H54 (cell line): ENCODE measurements at places on chromosomes 7 and 10.
A peak's percentile ranks its signal among the peaks of the same experiment; 100 is the strongest.

DNA sequence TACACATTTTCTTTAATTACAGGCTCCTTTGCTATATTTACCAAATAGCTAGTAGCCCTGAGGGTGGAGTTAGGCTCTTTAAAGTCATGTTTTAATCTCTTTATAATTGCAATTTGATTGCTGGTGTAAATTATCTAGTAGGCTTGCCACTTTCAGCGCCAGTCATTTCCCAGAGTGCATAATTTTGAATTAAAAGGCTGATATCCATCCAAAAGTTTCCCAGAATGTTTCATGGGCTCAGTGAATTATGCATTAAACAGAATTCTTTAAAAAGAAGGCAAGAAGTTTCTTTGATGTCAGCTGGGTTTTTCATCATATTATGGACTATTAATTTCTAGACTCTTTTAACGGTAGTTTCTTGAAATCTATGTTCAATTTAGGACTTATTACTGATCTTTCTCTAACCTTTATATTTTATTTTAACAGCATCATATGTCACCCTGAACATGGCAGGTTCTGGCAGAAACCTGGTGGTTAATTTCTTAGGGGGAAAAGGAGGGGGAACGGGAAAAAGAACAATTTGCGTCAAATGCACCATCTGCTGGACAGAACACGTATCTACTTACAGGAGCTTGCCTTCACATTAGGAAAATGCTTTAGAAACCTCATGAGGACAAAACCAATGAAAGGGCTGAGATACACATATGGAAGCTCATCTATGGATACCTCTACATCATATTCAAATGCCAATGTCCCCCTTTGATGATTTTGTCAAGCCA, 171.1 kb downstream of the GRM3 start:
- DNase-seq: no peak

DNA sequence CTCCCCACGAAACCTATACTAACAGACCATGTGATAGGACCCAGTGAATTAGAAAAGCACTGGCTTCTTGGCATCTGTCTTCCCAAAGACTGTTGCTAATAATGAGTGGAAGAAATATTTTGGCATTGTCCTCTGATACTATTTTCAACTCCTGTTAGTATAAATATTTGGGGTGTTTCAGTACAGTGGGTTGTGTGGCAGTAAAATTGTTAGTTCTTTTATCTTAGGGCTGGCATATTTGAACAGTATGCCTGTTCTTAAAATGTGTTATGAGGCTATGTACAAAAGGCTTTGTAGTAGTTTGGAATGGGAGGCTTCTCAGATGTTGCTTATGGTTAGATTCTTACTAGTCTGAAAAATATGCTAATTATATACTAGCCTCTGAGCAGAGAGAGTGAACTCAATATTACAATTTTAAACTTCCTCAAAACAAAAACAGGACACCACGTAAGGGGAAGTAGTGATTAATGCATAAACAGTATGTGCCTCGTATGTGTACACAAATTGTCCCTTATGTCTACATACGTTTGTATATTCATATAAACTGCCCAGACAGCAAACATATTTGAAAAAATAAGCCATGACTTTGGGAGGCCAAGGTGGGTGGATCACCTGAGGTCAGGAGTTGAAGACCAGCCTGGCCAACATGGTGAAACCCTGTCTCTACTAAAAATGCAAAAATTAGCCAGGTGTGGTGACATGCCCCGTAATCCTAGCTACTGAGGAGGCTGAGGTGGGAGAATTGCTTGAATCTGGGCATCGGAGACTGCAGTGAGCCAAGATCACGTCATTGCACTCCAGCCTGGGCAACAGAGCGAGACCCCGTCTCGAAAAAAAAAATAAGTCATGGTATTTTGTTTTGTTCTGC, 115.4 kb downstream of the ARID5B start:
- no peak for DNase-seq

- no peak for DNase-seq
These were observed 52.4 kb upstream of the PRKAR1B start for GRCh38 chr7:779480-779879.

GRCh38 chr7:23196306-23196705, 14.5 kb downstream of the NUP42 start:
- no peak for DNase-seq

- no peak for DNase-seq
These were observed 346.5 kb downstream of the TYW1 start for GRCh38 chr7:67343114-67343513.

GRCh38 chr7:125563557-125563956, 633.9 kb upstream of the POT1 start:
- no peak for DNase-seq

DNA sequence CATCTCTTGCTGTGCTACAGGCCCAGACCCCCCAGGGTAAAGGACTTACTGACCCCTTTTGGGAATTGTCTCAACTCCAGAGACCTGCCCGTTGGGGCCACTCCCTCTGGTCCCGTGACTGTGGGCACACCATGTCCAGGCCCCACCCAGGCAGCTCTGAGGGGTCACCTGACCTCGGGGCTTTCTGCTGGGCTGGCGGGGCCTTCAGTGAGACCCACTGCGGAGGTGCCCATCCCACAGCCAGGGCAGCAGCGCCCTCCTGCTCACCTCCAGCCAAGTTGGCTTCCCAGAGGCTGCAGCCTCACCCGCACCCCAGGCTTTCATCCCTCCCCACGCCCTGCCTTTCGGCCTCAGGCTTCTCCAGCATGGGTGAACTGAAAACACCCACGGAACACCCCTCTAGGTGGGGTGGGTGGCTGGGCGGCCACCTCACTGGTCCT, 147.2 kb downstream of the DNAJB6 start:
- no peak for DNase-seq

GRCh38 chr10:43594944-43595589, 11.2 kb upstream of the ZNF485 start:
- no peak for DNase-seq

GRCh38 chr10:23067939-23068775, 27.2 kb upstream of the MSRB2 start:
- peak; percentile 55 for DNase-seq

DNA sequence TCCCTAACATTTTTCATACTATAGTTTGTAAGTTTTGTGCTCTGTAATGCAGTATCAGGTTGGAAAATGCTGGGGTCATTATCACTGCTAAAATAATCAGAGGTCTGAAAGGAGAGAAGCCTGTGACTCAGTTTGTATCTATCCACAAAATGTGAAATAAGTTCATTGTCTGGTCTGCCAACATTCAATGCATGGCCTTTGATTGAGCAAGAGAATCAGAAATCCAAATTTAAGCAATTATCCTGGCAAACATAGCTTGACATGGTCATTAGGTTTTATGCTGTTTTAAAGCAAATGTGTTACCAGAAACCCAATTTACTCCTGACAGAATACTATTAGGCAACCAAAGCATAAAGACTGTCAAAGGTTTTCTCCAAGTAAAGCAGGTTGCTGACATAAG, 709.7 kb upstream of the SEMA3D start:
- no peak for DNase-seq

DNA sequence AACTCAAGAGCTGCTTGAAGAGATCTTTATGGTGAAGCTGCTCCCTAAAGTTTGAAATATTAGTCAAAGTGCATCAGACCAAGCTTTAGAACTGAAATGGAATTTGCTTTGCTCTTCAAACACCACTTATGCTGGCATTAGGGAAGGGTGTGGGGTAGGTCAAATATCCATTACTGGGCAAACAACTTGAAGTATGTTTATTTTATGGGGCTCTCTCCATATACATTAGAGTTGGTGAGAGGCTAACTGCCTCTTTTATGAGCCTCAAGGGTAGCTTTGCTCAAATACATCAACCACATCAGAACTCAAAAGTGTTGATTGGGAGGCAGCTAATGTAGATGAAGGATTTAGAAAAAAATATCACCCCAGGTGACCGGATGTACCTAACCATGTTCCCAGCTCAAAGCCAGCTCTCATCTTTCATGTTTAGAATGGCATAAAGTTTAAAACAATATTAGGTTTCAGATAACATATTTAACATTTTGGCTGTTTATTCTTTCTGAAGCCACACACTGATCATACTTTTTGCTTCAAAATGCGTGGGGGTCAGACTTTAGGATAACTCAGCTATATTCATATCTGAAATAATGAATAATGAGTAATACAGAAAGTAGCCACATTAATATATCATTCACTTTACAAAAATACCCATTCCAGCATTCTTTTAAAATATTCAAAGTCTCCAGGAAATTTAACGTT, 318.6 kb downstream of the PTEN start:
- no peak for DNase-seq

DNA sequence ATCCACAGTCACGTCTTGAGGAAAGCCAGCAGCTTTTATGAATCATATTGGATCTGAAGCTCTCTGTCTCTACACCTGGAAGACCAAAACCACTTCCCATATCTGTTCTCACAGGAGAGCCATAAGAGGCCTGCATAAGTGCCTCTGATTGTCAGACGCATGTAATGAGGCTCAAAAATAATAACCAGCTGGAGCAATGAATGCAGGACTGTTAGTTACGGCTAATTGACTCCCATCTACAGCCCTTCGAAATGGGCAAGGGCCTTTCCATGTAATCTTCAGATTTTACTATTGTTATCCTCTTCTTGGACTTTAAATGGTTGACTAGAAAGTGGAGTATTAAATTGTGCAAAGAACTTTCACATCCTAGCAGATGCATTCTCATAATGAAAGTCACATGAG, 4.4 kb upstream of the SEMA3C start:
- no peak for DNase-seq

GRCh38 chr10:6530966-6531365, 49.1 kb downstream of the PRKCQ start:
- DNase-seq: no peak

GRCh38 chr10:6999232-6999925, 411.5 kb downstream of the SFMBT2 start:
- DNase-seq: no peak

DNA sequence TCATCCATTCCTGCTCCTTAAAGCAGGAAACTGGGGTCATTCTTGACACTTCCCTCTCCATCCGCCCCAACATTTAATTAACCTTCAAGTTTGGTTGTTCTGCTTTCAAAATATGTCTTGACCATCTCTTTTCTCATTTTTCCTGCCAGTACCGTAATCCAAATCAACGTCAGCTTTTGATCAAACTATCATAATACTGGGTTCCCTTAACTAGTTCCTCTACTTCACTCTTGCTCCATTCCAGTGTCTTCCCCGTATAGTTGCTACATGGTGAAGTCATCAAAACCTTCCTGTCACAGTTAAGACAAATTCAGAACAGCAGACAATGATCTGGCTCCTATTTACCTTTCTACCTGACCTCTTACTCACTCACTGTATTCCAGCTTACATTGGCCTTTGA, 6.6 kb upstream of the KLF14 start:
- no peak for DNase-seq

DNA sequence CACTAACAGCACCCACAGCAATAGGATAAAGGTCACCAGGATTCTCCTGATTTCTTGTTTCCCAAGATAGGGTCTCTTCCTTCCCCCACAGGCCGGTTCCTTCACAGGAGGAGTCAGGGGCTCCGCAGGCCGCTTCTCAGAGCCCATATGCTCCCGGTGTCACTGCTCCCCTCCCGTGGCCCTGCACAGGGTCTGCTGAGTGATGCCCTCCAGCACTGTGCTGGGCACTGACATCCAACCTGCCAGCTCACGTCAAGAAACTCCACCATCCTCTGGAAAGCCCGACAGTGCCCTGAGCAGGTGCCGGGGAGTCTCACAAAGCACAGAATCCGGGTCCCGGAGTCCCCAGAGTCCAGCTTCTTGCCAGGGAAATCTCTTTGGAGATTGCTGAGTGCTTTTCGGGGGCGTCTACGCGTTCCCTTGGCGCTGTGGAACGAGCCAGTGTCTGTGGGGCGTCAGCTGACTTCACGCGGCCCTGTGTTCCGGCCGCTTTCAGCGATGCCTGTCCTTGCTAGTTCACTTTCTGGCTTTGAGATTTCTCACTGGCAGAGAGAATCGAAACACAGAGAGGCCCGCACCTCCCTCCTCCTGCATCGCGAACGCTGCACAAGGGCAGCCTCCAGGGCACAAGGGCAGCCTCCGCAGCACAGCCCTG, 567.5 kb downstream of the DNAJB6 start:
- no peak for DNase-seq

DNA sequence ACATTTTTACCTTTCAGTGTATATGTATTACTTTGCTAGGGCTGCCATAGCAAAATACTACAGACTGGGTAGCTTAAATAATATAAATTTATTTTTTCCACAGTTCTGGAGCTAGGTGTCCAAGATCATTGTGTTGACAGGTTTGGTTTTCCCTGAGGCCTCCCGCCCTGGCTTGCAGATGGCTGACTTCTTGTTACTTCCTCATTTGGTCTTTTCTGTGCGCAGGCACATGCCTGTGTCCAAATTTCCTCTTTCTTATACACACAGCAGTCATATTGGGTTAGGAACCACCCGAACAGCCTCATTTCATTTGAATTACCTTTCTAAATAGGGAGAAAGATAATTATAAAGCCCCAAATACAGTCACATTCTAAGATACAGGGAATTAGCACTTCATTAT, 521.6 kb upstream of the SORCS1 start:
- DNase-seq: no peak

DNA sequence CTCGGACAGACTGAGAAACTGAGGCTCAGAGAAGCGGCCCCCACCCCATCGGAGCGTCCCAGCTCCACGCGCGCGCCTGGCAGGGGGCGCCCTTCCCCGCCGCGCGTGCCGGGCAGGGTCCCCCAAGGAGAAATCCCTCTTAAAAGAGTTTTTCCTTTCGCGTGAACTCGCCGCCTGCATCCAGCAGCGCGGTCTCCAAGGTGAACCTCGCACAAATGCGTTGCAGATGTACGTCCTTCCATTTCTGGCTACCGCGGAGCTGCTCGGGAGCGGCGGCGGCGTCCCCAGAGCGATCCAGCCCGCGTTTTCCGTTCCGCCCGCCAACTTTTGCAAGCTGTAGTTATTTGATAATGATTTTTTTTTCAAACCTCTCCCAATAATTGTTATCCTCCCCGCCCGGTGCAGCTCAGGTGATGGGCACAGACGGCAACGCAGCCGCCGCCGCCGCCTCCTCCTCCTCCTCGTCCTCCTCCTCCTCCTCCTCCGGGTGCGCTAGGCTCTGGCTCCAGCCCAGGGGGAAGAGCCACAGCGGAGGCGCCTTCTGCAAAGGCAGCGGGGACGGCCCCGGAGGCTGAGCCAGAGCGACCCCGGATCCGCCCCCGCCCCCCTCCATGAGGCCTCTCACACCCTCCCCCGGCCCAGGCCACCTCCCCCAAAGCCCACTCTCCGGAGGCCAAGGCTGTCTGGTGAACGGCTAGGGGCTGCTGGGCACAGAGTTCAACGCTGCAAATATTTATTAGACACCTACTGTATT, 74.0 kb upstream of the CUX1 start:
- DNase-seq: peak; percentile 56

GRCh38 chr10:124011464-124011863, 81.9 kb downstream of the CHST15 start:
- no peak for DNase-seq

DNA sequence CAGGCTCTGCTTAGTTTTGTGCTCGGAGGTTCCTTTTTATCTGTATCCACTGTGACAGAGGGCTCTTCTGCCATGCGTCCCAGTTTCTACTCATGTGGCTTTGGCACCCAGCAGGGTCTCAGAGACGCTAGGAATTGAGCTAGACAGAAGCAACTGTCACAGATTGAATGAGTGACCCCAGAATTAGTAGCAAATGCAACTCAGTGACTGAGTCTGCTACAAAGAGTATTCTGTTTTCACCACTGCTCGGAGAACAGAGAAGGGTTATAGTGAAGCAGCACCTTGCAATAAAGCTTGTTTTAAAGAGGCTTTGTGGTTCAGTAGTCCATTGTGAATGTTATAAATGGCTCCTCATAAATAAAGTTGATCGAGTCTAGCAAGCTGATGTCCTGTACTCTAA, 113.2 kb downstream of the DNAH11 start:
- DNase-seq: no peak

GRCh38 chr10:14010101-14010558, 320.6 kb downstream of the FRMD4A start:
- no peak for DNase-seq
